ENCODE measurements at places on chromosomes 7 and 10.
A peak's percentile ranks its signal among the peaks of the same experiment; 100 is the strongest.

- DNase-seq: no peak
Measured at GRCh38 chr10:12975906-12976305, 25.6 kb downstream of the CCDC3 start.

- no peak for DNase-seq
Measured at GRCh38 chr10:10734356-10735064, 283.2 kb upstream of the CELF2 start.

- DNase-seq: peak; percentile 91
Measured at GRCh38 chr7:151782598-151783448, 94.1 kb downstream of the PRKAG2 start.

DNA sequence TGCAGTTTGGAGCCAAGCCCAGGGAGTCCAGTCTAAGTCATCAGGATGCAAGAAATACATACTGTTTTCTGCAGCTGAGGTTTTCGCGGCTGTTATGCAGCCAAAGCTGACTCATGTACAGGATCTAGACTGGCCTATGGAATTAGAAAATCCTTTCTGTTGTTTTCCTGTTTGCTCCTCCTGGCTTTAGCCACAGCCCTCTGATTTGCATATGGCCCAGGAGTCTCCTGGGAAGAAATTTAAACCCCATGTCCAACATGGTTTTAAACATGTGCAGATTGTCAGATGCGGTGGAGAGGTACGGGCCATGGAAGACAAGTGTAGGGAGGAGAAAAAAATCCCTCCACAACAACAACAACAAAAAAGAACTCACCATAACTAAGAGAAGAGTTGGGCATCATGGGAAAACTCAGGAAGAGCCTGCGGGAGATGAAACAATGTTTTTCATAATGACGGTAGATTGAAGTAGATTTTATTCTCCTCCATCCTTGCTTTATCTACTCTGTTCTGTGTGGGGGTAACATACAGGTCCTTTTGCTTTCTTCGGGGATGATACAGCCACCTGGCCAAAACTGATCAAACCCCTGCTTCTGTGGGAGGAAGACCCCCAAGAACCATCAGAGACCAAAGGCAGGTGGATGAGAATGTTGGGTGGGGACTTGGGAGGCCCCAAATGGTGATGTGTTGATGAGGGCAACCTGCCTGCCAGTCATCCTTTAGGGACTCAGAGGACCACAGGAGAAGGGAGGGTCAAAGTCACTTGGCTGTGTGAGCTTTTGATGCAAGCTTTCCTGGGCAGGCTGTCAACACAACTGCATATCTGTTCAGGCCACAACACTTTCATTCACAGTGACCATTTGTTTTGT is 29.8 kb upstream of the GNA12 start:
- DNase-seq: no peak

GRCh38 chr10:128727114-128727513 is 600.9 kb upstream of the MKI67 start:
- no peak for DNase-seq

- DNase-seq: peak; percentile 57
Measured at GRCh38 chr7:106039486-106040060, 72.5 kb downstream of the SYPL1 start.

- no peak for DNase-seq
Measured at GRCh38 chr10:12243864-12244620, 48.1 kb downstream of the CDC123 start.

- no peak for DNase-seq
Measured at GRCh38 chr10:70748305-70748704, 36.9 kb downstream of the TBATA start.

- no peak for DNase-seq
Measured at GRCh38 chr7:157916946-157917640, 580.3 kb downstream of the DNAJB6 start.

GRCh38 chr7:110669410-110669809 is 421.5 kb upstream of the LRRN3 start:
- no peak for DNase-seq

GRCh38 chr10:14565199-14565598 is 209.5 kb downstream of the FAM107B start:
- no peak for DNase-seq

DNA sequence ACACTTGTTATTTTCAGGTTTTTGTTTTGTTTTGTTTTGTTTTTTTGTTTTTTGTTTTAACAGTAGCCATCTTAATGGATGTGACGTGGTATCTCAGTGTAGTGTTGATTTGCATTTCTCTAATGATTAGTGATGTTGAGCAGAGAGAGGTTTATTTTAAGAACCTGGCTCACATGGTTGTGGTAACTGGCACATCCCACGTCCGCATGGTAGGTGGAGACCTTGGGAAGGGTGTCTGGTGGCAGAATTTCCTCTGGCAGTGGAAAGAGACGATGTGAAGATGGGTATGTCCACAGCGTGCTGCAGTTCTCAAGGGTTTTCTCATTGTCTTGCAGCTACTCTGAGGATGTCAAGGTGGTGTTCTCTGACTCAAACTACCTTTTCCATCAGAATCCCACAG is 252.2 kb downstream of the GALNT17 start:
- no peak for DNase-seq

DNA sequence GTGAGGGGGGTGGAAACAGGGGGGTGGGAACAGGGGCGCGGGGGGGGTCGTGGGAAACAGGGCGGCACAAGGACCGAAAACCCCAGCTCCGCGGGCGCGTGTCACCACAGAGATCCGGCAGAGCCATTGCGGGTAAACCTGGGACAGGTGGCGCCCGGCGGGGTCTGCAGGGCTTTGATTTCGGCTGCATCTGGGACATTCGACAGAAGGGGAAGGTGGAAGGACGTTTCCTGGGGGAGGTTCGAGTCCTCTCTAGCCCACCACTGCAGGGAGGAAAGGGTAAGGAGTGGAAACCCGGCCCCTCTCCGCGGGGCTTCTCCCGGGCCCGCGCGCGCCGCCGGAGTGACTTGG is 7.5 kb downstream of the NKX2-3 start:
- DNase-seq: no peak

DNA sequence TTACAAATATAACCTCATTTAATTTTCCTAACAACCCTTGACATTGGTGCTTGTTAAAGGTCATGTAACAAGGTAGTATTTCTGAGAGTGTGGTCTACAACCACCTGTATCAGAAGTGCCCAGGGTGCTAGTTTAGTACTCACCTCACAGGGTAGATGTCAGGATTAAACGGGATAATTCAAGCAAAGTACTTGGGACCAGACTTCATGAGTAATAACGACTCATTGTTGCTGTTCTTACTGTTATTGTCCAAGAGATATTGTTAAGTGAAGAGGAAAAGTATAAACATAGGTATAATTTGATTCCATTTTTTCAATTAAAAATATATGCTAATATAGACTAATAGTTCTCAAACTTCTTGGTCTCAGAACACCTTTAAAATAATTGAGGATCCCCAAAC is 179.3 kb downstream of the WNT2 start:
- no peak for DNase-seq

- no peak for DNase-seq
Measured at GRCh38 chr7:80705130-80705781, 66.8 kb downstream of the CD36 start.

DNA sequence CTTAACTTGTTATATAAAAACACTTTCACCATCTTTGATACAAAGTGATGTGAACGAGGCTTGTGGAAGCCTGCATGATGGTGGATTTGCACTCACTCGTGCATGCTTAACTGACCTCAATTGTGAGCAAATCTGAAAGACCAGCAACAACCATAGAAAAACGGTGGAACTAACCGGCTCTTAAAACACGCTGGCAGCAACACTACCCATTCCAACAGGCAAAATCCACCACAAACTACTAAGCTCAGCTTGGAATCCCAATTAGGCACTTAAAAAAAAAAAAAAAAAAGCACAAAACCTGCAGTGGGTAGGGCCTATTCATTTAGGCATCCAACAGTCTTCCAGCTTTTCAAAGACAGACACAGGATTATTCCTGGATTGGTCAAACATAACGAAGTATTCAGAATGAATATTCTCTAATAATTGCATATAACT is 1.8 kb downstream of the GDI2 start:
- no peak for DNase-seq

DNA sequence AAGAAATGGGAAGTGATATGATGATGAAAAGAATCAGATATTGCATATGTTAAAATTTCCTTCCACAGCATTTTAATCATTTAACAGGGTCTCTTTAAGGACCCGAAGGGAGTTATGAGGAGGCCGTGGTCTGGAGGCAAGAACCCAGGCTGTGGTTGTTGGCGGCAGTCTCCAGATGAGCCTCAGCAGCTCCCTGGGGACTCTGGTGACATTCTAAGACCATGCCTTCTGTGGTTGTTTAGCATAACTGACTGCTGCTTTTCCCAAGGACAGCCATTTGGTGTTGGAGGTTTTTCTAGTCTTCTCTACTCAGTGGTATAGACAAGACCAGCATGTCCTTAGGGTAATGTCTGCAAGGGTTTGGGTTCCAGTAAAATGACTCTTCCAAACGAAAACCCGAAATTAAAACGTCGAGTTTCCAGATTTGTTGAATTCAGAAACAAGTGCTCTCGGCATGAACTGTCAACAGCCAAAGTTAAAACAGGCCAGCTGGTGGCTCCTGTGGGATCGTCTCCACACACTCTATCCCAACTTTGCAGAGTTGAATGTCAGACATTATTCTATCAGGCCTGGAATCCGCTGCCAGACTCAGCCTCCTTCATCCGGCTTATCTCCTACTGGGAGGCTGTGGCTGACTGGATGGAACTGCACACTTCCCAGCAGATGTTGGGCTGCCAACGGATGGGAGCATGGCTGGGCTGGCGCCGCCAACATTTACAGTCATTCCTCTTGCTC is 183.1 kb downstream of the TAX1BP1 start:
- DNase-seq: no peak

DNA sequence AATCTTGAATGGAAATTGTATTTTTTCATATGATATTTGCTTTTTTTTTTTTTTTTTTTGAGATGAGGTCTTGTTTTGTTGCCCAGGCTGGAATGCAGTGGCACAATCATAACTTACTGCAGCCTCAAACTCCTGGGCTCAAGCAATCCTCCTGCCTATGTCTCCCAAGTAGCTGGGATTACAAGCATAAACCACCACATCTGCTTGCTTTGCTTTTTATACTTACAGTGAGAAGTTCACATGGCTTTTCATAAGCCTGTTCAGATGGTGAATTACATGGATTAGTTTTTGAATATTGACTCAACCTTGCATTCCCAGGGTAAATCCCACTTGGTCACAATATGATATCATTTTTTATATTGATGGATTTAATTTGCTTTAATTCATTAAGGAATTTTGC is 22.0 kb downstream of the LRRD1 start:
- no peak for DNase-seq

GRCh38 chr10:104435822-104436221 is 82.2 kb downstream of the CFAP58 start:
- no peak for DNase-seq

DNA sequence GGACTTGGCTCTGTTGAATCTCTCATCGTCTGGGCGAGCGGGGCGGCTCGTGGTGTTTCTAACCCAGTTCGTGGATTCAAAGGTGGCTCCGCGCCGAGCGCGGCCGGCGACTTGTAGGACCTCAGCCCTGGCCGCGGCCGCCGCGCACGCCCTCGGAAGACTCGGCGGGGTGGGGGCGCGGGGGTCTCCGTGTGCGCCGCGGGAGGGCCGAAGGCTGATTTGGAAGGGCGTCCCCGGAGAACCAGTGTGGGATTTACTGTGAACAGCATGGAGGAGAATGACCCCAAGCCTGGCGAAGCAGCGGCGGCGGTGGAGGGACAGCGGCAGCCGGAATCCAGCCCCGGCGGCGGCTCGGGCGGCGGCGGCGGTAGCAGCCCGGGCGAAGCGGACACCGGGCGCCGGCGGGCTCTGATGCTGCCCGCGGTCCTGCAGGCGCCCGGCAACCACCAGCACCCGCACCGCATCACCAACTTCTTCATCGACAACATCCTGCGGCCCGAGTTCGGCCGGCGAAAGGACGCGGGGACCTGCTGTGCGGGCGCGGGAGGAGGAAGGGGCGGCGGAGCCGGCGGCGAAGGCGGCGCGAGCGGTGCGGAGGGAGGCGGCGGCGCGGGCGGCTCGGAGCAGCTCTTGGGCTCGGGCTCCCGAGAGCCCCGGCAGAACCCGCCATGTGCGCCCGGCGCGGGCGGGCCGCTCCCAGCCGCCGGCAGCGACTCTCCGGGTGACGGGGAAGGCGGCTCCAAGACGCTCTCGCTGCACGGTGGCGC is at the start of gene EN2:
EN2 (plus strand) TSS at position 19 of the 767 bp plus-strand sequence; CDS start at position 268, 249 bp downstream.
- DNase-seq: peak; percentile 69

DNA sequence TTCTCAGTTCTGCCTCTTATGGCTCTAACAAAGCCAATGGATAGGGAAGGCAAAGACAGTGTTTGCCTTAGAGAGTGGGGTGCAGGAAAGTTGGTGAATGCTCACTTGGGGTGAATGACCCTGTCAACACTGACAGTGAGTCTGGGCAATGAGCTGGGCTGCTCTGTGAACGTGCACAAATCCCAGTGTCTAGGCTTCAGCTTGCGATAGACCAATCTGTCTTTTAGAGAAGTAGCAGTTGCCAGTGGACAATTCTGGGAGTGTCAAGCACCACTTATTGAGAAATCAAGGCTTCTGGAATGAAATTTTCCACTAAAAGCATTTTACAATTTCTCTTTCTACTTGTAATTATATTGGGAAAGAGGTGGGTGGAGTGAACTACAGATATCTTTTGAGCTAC is 141.4 kb downstream of the HERPUD2 start:
- peak; percentile 23 for DNase-seq

DNA sequence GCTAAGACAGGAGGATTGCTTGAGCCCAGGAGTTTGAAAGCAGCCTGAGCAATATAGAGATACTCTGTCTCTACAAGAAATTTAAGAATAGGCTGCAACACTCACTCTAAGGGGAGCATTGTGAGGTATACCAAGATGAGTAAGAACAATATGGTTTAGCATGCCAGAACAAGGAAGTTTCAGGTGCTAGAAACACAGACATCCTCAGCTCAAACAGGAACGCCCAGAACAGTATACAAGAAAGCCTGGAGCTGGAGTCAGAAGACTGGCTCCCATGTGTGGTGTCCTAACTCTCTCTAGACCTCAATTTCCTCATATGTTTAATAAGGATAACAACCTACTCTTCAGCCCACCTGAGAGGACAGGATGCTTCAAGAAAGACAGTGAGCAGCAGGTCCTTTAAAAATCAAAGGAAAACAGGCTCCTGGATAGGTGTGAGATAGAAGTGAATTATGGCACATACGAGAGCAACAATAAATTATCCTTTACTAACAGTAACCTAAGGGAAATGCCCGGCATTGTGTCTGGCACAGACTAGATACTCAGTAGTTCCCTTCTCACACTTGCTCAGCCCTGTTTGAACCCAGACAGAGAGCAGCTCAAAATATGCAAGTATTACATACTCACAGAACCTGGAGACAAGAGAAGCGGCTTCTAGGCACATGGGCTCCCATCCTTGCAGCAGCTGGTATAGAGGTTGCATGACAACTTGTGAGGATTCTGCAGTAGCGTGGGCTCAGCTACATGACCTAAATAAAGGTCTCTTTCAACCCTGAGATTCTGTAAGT is 45.4 kb downstream of the KAT6B start:
- DNase-seq: no peak

- DNase-seq: no peak
Measured at GRCh38 chr10:31018962-31019361, 12.7 kb downstream of the ZNF438 start.
